ENCODE measurements at places on chromosomes 1 and 21.

GRCh38 chr1:166390366-166391033 lies 223.7 kb upstream of the FAM78B start:
- no peak for DNase-seq

DNA sequence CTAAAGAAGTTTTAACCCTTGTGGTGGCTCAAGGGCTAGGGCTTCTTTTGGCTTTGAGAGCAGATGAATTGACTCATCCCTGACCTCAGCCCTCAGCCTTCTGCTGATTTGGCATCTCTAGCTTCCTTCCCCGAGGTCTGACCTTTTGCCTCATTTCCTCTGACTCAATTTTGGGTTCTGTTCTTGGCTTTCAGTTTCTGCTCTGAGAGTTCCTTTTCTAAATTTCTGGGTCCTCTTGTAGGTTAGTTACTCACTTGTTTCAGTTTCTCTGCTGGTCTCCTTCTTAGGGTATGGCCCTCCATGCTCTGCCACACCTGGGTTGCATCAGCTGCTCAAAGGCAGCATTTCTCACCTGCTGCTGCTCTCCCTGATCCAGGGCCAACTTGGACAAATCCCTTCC lies 19.4 kb downstream of the PDE4B start:
- DNase-seq = no peak

GRCh38 chr21:42476388-42477331 lies 19.4 kb downstream of the RSPH1 start:
- DNase-seq = no peak

- DNase-seq = peak; percentile 81
These were observed 40.9 kb downstream of the PLXNA2 start for GRCh38 chr1:208203127-208203847.

DNA sequence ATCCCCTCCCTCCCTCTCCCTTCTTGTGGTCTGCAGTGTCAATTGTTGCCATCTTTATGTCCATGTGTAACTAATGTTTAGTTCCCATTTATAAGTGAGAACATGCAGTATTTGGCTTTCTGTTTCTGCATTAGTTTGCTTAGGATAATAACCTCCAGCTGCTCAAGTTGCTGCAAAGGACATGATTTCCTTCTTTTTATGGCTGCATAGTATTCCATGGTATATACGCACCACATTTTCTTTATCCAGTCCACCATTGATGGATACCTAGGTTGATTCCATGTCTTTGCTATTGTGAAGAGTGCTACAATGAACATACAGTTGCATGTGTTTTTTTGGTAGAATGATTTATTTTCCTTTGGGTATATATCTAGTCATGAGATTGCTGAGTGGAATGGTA lies 16.3 kb downstream of the CITED4 start:
- DNase-seq = no peak

- no peak for DNase-seq
These were observed 367.6 kb upstream of the ZRANB2 start for GRCh38 chr1:71448444-71448843.

DNA sequence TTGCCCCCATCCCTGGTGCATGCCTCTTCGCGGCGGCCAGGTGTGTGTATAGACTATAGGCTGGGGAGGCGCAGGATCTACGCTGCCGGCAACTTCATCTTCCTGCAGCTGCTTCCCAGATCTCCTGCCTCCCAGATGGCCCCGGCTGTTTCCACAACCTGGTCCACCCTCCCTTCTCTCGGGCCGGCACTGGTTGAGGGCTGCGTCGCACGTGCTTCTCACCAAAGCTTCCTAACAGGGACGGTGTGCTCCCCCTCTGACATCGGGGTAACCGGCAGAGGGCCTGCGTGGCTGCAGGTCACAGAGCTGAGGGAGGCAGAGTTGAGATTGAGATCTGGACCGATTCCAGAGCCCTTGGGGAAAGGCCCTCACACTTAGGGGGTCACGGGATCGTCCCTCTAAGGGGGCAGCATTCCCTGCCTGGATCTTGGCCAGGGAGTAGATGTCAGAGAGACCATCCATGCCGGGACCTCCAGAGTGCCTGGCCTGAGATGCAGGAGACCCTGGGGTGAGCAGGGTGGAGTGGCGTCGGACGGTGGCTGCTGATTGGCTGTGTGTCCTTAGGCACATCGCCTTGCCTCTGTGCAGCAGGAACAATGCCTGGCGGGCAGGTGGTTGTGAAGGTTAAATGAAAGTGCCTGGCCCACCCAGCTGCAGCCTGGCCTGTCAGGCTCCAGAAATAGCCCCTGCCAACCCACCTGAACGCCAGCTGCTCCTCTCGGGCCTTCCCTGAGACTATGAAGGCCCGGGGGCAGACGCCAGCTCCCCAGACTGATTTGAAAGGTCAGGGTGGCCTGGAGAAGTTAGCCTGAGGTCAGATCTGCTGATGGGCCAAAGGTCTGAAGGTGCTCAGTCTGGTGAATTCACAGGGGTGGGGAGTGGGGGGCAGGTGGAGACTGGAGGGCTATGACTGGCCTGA lies 6.1 kb upstream of the MASP2 start:
- no peak for DNase-seq

GRCh38 chr1:36775716-36776115 lies 258.6 kb downstream of the GRIK3 start:
- no peak for DNase-seq

- no peak for DNase-seq
These were observed 52.6 kb downstream of the PCNX2 start for GRCh38 chr1:233242827-233243483.

DNA sequence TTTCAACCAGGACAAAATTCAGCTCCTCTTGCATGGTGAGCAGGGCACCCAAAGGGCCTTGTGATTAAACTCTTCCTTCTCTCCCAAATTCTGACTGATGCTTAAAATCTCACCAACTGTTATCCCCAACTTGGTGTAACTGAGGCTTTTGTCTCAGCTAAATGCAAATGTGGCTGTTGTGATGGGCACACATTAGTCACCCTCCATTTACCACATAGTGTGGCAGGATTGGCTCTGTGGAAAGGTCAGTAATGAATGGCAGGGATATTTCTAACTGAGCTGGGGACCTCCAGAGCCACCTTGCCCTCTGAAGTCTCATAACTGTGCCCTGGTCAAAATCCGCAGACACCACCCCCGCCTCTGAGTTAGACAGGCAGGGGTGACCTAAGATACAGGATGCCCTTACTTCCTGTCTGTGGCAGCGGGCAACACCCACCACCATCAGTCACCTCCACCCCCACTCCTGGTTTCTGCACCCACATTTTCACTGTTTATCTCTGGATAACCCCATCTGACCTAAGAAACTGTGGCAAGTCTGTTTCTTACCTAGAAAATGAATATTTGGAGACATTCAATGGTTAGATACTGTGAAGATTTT lies 25.4 kb upstream of the RGS16 start:
- DNase-seq = no peak

DNA sequence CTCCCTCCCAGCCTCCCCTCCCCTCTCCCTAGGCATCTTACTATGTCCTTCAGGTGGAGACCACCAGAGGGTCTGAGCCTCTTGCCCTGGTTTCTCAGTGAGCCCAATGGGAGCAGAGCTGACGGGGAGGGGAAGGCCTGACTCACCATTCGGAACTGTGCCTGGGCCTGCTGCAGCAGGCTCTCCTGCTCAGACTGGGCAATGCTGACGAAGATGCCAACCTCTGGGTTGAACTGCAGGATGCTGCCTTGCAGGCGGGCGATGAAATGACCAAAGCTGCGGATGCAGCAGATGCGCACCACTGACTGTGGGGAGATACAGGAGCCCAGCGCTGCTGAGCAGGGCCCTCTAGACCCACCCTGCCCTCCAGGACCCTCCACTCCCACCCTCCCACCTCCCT lies 11.0 kb upstream of the PAQR6 start:
- no peak for DNase-seq
